ENCODE measurements at places on chromosomes 12 and 14.

DNA sequence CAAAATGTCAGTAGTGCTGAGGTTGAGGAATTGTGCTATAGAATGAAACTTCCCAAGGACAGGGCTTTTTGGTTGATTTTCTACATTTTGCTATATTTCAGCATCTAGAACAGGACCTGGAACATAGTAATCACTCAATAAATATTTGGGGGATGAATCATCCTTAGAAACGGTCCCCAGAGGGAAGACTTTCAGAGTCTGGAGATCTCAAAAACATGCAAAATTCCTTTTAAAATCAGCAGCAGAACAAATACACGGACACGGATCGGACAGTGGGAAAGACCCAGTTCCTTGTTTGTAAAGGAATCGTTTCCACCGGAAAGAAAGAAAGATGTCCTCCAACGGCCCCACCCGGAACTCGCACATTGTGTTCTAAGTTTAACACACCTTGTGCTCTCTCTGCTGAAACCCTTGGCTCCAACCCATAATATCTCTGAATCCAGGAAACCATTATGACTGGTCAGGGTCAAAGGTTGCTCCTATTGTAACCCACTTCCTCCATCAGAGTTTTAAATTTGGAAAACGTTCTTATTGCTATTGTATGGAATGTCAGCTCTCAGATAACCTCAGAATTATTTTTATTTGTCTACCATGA, 617.2 kb downstream of the MED13L start:
- no peak for DNase-seq

DNA sequence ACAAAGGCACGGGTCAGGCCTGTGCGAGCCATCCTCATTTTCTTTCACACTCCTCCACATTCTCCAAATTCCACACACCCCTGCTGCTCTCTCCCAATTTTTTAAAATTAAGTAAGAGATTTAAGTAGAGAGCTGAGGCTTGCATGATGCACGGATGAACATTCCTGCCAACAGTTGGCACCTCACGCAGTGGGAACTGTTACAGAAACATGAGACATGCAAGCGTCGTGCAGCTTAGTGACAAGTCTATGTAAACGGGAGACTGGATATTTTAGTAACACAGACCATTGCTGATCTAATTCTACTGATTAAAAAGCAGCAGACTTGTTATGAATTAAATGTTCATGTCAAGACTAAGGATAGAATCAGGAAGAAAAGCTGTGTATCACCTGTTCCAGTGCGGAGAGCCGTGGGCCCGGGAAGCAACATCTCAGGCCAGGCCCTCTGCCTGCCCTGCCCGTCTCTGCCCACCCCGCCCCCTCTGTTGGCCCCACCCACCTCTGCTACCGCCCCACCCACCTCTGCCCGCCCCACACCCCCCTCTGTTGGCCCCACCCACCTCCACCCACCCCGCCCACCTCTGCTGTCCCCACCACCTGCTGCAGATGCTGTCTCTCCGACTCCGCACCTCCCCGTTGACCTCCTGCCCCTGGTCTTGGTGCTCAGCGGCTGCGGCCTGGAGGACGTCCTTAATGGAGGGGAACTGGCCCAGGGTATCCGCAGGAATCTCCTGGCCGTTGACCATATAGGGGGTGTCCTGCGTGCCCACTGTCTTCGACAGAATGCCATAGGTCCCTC, 21.2 kb downstream of the GOLGA3 start:
- DNase-seq = no peak

- peak; percentile 71 for DNase-seq
Observed at GRCh38 chr14:69921052-69921451, 41.8 kb downstream of the SMOC1 start.

DNA sequence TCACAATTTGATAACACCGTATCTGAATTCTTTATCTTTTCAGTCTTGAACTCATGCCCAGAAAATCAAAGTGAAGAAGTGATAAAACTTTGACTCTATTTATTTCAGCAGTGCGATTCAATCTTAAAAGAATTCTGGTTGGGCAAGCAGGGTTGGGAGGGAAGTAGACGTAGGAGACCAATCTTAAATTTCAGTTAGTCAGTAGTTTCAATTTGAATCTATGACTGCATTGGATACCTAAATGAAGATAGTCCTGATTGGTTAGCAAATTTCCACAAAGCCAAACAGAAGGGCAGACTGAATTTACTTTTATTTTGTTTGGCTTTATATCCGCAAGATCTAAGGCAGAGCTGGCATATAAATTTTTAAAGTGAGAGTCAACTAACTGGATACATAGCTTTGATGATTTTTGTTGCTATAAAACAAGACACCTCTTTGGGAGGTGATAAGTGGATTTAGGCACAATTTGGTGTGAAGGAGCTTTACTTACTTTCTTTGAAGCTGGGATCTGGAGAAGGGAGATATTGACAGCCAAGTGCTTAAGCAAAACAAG, 2.6 kb downstream of the ACSS3 start:
- DNase-seq = peak; percentile 39

DNA sequence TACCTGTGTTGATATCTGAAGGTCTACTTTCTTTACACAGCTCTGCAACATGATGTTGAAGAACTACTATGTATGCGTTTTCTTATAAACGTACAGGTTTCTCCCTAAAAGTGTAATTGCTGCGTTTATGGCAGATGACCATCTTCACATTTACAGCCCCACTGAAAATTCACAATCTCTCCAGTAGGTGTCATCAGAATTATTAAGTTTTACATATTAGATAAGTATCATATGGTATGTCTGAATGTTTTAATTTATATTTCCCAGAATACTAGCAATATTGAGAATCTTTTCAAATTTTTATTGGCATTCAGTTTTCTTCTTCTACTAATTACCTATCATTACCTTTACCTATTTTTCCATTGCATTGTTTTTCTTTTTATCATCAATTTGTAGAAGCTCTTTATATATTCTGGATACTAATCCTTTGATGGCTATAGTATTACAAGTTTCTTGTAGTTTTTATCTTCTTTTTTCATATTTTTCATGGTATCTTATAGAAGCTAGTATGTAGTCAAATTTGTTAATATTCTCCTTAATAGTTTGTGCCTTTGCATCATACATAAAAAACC, 123.5 kb downstream of the CAPZA3 start:
- no peak for DNase-seq

DNA sequence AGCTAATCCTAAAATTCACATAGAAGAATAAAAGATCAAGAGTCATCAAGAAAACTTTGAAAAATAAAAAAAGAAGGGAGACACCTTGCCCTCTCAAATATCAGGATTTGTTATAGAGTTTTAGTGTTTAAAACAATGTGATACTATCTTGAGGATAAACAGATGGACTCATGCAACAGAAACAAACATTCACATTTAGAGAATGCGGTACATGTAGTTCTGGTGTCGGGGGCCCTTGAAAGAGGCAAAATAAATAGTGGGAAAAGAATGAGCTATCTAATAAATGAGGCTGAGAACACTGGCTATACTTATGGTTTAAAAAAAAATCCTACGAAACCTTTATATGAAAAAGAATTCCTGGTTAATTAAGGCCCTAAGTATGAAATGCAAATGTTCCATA, 127.7 kb downstream of the LLPH start:
- no peak for DNase-seq

DNA sequence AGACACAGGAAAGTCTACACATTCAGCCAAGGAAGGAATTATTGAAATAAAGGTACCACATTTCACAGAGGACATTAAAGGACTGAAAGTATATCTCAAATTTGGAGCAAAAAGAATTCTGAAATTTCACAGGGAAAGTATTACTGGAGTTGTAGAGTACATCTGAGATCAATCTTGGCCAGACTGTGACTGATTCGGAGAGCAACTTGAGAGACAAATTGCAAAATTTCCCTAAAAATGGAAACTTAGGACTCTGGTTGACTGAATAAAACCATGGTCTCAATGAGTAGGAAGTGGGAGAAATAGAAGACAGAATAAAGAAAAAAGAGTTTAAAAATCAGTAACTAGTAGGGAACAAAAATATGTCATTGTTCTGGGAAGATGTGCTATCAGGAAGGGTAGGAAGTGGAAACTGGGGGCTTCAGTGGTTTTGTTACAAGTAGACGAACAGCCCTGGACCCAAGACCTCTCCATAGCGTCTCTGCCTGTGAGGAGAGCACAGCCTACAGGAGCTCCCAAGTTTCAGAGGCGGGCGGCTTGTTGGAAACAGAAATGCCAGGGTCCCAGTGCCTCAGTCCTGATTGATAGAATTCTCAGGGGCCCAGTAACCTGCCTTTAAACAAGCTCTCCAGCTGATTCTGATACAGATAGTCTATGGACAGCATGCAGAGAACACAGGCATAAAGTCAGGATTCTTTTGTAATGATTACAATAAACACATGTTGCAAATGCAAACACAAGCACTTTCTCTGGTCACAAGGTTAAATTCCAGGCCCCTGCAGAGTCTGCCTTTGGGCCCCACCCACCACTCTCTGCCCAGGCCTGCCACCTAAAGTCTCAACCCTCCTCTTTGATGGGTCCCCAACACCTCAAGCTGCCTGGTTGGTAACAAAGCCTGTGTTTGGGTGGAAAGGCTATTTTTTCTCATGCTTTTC, 63.1 kb downstream of the BBS10 start:
- no peak for DNase-seq

DNA sequence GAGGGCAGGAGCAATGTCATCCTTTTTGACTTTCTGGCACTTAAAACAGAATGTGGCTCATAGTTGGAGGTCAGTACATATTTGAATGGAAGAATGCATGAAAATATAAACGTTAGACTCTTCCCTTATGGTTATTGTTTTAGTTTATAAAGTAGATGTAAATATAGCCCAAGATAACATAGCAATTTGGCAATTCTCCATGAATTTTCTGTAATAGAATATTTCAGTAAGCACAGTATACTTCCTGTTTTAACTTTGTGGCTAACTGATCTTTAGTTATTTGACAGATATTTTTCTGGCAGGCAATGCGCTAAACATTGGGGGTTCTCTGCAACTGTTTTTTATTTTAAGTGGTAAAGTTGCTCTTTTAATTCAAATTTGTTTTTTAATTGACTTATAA, 763.0 kb downstream of the NRXN3 start:
- DNase-seq = no peak

DNA sequence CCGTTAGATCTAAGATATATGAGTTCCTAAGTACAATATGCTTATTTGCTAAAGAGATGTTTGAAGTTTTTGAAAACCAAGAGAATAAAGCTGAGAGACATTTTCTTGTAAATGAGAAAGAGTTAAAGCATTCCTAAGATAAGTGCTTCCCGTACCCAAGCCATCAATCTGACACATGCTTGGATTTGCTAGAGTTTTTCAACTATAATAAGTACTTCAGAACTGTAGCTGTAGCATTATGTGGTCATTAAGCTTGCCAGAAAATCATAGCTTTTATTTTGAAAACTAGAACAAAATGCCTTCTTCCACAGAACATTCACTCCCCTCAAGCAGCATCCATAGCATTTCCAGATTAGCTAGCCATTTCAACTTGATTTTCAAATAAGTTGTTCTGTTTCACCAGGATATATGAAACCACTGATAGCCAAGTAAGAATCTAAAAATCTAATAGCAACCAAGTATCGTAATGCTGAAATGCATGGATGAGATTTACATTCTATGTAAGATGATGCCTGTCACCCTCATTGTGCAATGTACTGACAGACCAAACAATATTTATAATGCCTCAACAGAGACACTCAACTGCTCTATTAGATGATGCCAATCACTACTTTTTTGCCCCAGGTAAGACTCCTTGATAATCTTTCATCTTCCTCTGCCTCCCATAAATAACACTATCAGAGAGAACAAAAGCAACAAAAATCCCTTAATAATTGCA, 8.0 kb downstream of the SNW1 start:
- DNase-seq = no peak

- DNase-seq = no peak
Observed at GRCh38 chr12:62893276-62893675, 41.7 kb downstream of the PPM1H start.

DNA sequence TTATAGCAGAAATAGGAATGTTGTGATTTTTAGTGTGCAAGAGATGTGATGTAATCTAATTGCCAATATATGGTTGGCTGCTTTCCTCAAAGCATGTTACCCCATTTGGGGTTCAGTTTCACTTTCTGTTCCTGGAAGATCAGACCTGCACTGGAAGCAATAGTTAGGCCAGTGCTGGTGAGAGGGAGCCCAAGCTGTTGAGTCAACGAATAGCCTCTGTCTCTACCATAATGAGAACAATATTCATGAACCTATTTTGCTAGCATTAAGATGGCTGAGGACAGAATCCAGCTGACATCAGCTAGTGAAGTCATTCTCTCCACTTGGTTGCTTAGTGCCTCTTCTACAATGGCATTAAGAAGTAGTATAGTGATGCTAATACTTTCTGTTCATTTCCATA, 379.9 kb upstream of the DCN start:
- no peak for DNase-seq

GRCh38 chr14:50007123-50007903, 109.1 kb downstream of the VCPKMT start:
- DNase-seq = no peak

- no peak for DNase-seq
Observed at GRCh38 chr12:39628836-39629235, 9.2 kb upstream of the ABCD2 start.

- no peak for DNase-seq
Observed at GRCh38 chr14:34329301-34329700, 132.7 kb downstream of the SPTSSA start.

DNA sequence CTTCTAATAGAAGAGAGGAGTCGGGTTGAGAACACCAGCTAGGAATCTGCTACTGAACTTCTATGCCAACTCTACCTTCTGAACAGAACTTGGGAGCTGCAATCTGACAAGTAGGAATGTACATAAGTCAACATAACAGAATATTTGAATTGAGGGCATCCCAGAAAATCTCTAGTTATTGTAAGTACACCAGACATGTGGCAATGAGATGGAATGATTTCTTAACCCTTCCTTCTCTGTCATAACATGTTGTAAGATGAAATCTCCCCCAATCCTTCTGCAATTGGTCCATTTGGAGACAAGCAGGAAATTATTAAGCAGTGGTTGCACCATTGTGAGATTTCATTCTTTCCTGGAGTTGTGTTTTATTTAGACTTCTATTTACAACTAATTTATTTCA, 68.7 kb upstream of the TMPO start:
- no peak for DNase-seq

DNA sequence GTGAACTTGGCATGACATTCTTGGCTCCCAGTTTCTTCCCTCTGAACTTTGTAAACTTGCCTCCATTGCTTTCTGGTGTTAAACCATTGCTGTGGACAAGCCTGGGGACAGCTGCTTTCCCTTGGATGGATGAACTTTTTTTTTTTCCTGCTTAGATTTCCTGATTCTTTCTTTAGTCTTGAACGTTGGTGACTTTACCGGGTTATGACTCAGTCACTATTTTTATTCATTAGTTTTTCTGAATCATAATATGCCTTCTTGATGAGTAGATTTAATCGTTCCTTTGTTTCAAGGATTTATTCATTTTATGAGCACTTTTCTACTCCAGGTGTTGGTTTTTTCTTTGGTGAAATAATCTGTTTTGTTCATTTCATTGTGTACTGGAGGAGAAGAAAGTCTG, 155.0 kb upstream of the RTL1 start:
- no peak for DNase-seq

Data from H4 (cell line).